ENCODE measurements at places on chromosomes 3 and 15.

DNA sequence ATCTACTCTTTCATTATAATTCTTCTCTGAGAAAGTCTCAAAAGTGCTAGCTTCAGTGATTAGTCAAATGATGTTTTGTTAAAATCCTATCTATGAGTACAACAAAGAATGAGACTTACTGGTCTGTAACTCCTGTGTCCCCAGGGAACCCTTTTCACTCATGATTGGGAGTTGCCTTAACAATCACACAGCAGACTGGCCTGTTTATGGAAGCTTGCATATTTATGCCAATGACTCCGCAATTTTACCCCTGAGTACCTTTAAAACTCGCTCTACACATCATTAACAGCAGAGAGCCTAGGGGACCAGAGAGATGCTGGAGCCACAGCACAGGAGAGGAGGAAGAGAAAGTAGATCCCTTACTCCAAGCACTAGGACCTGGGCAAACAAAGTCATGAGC, 628.1 kb downstream of the IGSF11 start:
- DNase-seq, result no peak

DNA sequence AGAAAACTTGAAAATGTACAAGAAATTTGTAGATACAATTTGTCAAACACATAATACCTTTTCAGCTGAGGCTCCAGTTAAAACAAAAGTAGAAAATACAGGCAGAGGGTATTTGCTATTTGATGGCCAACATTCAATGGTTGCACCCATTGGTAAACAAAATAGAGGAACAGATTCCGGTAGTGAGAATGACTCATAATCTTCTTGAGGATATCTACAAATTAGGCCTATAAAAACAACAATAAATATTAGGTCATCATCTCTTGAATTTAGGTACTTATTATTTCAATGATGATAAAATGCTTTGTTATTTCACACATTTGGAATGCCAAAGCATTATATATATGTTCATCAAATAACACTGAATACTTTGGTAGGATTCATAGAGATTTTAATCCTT, 53.4 kb downstream of the DENND4A start:
- no peak for DNase-seq

DNA sequence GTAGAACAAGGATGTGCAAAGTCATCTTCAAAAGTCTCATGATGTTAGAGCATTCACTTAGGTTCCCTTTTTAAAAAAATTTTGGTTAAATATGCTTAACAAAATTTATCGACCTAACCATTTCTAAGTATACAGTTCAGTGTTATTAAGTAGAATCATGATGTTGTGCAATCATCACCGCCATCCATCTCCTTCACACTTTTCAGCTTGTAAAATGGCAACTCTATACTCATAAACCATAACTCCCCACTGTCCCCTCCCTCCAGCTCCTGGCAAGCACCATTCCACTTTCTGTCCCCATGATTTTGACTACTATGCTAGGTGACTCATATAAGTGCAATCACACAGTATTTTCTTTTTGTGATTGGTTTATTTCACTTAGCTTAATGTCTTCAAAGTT, 895.0 kb downstream of the TBL1XR1 start:
- DNase-seq, result no peak

GRCh38 chr15:75639191-75639708, 774 bp downstream of the IMP3 start:
- no peak for DNase-seq

DNA sequence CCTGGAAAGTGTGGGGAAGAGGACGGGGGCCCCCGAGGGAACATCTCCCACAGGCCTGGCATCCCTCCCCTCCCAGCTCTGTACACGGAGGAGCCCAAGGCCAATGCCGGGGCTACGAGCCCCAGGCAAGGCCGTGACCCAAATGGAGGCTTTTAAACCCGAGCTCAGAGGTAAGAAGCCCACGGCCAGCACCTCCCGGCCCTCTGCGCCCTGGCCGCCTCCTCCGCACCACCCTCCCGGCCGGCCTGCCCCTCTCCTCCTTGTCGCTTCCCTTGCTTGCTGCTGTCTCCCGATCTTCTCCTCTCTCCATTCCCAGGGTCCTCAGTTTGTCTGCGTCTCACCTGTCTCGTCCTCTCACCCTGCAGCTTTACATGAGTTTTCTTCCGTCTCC, 1.3 kb downstream of the MUC4 start:
- DNase-seq, result no peak

DNA sequence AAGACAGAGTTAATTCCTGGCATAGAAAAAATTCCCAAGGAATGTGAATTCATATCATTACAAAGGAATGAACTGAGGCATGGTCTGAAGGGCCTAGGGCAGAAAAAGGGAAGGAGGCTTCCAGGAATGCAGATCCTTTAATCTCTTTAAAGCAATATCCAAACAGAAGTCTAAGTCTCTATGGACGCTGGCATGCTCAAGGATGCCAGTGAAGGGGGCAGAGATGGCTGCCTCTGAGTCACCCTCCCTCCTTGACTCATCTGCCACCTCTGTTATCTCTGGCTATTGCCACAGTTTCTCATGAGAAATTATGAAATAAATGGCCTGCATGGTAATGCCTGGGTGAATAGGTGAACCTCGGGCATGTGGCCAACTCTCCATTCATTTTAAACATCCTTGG, 96.3 kb upstream of the BCL6 start:
- DNase-seq, result no peak

DNA sequence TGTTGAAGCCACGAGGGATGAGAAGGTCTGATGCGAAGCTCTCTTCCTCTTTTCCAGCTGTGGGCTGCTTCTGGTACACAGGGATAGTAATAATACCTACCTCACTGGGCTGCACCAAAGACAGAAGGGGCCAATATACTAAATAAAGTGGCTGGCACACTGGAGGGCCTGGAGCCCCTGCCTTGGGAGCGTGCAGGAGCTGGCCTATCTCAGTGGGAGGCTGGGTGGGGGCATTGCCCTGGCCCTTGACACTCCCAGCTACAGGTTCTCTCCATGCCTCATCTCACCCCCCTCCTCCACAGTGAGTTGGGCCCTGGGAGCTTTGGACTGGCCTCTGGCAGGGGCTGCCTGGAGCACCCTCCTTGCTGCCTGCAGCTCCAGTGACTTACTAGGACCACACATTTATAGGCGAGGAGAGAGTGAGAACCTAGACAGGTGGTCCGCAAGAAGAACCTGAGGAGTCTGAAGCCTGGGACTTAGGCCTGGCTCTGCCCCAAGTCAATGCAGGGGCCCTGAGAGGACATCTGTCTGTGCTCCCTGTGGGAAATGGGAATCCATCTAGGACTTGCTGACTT, 1.6 kb downstream of the NOX5 start:
- no peak for DNase-seq

DNA sequence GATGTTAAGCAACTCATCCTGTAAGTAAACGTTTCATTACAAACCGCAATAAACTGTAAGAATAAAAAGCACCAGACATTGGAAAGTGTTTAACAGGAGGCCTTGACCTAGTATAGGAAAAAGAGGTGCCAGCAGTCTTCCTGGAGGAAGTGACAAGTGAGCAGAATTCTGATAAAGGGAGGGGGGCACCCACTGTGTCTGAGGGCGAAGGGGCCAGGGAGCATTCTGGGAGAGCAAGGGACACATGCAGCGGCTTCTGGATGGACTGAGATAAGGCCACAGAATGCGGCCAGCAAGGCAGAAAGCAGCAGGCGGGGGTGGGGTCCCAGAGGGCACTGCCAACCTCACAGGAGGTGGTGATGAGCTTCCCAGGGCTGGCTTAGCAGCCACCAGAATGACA, 80.2 kb downstream of the MTHFS start:
- DNase-seq, result no peak

DNA sequence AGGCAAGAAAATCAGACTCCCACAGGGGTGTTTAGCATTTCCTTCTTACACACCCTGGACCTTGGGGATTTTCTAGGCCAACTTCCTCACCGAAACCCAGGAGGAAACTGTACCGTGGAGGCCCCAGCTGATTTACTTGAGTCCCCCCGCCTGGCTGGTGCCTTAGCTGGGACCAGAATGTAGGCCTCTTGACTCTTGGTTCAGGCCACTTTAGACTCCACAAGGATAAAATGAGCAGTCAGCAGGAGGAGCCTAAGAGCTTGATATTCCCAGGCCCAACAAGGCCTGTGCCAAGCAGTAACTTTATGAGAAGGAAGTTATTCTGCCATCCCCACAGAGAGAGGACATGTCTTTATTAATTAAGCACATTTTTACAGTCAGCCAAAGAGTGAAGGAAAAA, 4.6 kb upstream of the APBA2 start:
- no peak for DNase-seq

- no peak for DNase-seq
Measured at GRCh38 chr15:43249699-43250203, 17.0 kb downstream of the TGM5 start.

DNA sequence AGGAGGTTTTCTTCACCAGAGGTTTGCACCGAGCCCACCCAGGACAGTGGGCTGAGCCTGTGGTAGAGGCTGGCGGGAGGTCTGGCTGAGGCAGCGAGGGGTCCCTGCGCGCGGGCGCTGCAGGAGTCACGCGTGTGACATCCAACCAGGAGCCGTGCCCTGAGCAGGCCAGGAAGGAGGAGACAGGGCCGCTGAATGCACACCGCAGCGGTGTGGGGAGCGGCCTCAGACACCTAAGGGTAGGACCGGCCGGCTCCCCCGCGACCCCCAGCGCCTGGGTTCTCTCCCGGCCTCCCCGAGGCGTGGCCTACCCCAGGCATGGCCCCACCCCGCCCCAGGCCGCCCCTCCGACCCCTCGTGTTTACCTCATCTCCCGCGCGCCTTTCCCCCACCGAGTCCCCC, 412 bp downstream of the SLC41A3 start:
- peak; percentile 16 for DNase-seq

DNA sequence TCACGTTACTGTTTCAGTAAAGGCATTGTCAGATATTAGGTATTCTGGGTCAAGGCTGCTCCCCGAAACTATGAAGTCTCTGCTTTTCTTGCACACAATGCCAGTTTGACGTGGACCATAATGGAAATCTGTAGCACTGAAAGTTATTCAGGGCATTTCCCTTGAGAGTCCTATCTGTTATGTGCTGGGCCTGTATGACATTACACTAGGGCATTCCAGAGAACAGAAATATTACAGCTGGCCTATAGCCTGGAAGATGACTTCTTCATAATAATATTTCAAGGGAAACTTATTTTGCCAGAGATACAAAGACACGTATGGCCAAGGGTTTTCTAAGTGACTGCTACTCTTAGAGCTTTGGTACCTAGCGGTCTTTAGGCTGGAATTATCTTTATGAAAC, 613.6 kb upstream of the CBLB start:
- DNase-seq, result no peak

GRCh38 chr15:59976480-59977271, 27.4 kb upstream of the FOXB1 start:
- peak; percentile 42 for DNase-seq

- no peak for DNase-seq
Measured at GRCh38 chr3:49132437-49133225, at the start of gene LAMB2. Gene LAMB2, minus strand, starts transcription at chr3:49133050. Its CDS starts 183 bp downstream, at chr3:49132867.

DNA sequence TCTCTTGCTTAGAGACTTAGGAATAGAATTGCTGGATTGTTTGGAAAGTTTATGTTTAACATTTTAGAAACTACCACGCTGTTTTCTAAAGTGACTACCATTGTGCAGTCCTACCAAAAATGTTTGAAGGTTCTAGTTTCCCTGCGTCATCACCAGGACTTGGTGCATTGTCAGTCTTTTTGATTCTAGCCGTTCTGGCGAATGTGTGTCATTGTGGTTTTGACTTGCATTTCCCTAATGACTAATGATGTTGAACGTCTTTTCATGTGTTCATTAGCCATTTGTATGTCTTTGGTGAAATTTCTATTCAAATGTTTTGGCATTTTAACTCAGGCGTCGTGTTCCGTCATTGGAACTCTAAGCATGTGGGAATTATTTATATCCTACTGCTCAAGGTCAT, 58.0 kb downstream of the CHD2 start:
- DNase-seq, result peak; percentile 46

- no peak for DNase-seq
Measured at GRCh38 chr3:64392001-64392400, 166.7 kb upstream of the PRICKLE2 start.

GRCh38 chr3:186959029-186959624, 28.8 kb downstream of the ST6GAL1 start:
- no peak for DNase-seq

GRCh38 chr3:181790561-181790960, 78.8 kb downstream of the SOX2 start:
- DNase-seq, result no peak

DNA sequence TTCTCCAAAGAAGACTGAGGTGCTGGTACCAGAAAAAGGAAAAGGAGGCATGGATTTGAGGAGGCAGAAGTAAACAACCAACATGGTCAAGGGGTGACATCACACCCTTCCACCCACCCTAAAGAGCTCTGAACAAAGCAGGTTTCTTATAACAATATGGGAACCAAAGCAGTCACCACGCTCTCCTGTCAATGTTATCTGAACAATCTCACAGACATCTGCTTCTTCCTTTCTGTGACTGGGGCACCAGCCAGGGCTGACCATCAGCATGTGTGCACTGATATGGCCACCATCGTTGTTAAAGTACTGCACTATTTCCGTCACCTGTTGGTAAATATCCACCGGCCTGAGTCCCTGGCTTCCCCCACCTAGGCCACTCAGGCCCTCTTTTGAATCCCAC, 252.9 kb downstream of the SHQ1 start:
- no peak for DNase-seq

DNA sequence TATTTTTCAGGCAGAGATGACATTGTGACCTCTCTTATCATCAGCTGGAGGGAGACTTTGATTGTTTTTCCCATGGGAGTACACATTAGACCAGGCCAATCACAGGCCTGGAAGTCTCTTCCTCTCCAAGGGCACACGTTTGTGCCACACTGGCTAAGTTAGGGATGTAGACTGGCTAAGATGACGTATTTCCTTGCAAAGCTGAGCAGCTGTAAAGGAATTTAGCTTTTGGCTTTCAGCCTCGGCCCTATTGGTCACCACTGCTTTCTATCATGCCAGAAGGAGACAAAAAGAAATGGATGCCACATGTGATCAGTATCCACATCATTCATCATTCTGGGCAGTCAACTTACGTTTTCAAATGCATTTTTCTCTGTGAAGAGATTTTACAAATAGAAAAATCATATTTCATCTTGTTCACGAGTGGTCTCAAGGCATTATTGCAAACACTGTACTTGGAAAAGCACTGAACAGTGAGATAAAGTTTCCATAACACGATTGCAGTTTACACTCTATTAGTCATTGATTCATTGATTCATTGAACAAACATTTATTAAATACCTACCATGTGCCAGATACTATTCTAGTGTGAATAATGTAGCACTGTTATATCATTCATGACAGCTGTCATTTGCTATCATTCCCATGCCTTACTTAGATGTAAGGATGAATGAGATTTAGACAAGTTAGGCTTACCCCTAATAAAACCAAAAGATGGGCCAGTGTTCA, 27.0 kb upstream of the RNF7 start:
- DNase-seq, result no peak

Data from effector memory CD4-positive, alpha-beta T cell (primary cell).